ENCODE measurements at places on chromosomes 1 and 21.
A peak's percentile ranks its signal among the peaks of the same experiment; 100 is the strongest.

DNA sequence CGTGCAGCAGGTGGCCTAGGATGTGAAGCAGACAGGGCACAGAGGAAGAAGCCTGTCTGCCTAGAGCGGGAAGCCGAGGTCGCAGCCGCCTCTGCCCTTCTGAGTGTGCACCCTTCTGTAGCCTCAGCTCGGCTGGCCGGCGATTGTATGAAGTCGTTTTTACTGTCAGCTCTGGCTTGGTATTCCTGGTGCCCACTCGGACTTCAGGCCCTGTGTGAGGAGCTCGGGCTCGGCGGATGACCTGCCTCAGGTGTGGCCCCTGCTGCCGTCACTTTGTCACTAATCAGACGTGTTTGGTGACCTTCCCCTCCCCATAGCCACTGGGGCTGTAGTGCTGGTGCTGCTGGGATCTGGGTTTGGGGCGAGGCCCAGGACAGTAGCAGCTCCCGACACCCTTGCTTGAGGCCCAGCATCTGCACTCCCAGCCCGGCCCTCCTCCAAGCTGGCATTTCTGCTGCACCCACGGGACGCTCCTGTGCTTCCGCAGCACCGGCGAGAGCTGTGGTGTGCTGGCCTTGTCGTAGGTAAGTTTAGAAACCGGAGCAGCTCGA is 18.1 kb downstream of the SLX9 start:
- no peak for DNase-seq

DNA sequence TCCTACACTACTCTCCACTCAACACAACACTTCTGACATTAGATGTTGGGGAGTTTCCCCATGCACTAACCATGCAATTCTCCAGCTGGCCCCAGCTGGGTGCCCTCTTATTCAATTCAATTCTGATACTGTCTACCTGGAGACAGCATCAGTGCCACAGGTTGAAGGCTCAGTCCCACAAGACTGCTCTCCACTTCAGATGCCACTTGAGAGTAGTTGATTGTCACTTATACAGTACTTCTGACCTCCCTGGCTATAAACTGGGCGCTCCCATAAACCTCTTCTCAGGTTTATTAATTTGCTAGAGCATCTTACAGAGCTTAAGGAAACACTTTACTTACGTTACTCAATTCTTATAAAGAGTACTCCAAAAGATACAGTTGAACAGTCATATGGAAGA is 442.3 kb downstream of the LRRIQ3 start:
- DNase-seq = no peak

GRCh38 chr21:44700101-44701022 is 3.4 kb downstream of the KRTAP10-12 start:
- DNase-seq = no peak

DNA sequence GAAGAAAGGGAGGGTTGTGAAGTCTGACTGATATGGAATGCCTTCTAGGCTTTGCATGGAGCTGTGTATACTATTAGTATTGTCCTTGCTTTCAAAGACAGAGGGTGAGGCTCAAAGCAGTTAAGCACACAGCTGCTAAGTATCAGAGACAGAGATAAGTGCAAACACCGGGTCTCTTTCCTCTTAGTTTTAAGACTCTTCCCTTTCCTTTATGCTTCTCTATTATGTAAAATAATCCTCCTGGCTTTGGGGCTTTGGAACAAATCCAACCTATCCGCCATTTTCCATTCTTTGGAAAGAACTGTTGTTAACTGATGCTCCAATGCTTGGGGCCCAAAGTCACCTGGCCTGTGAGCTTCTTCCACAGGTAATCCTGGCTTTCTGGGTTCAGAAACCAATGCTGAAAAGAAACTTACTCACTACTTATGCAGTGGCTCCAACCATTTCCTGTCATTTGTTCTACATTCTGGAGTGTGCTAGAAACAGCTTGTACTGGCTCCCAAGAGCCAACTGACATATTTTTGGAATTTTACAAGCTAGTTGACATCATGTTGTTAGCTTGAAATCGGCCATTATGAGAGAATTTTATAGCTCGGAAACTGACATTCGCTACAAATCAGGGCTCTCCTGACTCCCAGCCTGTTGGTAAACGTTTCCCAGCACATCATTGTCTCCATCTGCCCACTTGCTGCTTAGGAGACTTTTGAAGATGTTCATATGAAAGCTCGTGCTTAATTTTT is 67.5 kb downstream of the DNTTIP2 start:
- DNase-seq = no peak

DNA sequence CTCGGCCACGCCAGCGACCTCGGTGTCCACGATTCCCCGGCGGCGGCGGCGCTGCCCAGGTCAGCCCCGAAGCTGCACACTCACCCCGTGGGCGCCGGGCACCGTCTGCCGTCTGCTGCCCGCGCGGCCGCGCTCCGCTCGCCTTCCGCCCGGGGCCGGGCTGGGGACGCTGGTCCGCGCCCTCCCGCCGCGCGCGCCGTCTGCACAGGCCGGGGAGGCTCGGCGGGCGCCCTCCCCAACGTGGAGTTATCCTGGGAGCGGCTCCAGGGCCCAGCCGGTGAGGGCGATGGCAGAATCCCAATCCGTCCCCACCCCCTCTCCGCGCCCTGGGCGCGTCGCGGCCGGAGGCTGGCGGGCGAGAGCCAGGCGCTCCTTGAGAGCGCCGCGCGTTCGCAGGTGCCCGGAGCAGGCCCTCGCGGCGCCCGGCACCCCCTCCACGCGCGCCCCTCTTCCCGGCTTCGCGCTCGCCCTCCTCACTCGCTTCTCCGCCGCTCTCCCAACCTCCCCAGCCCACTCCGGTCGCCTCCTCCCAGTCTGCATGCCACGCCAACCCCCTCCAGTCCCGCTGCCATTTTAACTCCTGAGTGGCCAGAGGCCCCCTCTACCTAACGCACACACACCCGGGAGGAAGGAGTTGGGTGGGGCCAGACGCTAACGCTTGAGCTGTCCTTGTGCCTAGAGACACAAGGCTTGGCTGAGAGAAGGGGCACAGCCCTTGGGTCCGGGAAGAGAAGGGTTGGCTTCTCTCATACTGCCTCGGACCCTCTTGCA is at the start of gene LRRN2:
TSS of gene LRRN2 (minus strand) at position 503 of the 771 bp plus-strand sequence. CDS start 65,746 bp downstream, outside the sequence.
- DNase-seq = no peak

- DNase-seq = no peak
Measured at GRCh38 chr21:15654171-15654570, 75.6 kb upstream of the USP25 start.

DNA sequence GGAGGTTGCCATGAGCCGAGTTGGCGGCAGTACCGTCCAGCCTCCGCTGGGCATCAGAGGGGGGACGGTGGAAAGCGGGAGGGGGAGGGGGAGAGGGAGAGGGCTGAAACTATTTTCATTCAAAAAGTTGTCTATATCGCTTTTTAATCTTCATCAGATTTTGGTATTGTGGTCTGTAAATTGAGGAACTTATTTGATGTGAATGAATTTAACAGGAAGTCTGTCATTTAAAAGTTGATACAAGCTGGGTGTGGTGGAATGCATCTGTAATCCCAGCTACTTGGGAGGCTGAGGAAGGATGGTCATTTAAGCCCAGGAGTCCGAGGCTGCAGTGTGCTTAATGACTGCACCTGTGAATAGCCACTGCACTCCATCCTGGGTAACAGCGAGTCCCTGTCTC is 3.0 kb upstream of the EPHX4 start:
- no peak for DNase-seq

- DNase-seq = no peak
Measured at GRCh38 chr1:29094954-29095353, 28.7 kb downstream of the TMEM200B start.

DNA sequence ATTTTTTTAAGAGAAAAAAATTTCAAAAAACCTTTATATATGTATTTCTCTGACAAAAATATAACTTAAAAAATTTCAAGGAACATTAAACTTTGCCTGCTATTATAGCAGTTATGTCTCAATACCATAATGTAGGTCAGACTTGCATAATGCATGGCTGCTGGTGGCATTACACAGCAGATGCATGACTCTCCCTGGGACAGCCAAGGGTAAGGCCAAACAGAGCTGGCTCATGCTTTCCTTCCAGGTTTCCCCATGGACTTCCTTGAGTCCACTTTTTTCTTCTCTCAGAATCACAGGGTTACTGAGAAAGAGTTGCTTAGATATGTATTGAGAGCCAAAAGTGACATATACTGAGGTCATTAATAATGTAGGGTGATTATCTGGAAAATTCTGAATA is 43.7 kb downstream of the RHOU start:
- DNase-seq = no peak

GRCh38 chr1:65674522-65674921 is 118.2 kb upstream of the PDE4B start:
- DNase-seq = no peak

GRCh38 chr1:25128121-25128621 is 104.1 kb downstream of the SYF2 start:
- DNase-seq = no peak

- no peak for DNase-seq
Measured at GRCh38 chr1:47830641-47831333, 166.4 kb downstream of the TRABD2B start.

DNA sequence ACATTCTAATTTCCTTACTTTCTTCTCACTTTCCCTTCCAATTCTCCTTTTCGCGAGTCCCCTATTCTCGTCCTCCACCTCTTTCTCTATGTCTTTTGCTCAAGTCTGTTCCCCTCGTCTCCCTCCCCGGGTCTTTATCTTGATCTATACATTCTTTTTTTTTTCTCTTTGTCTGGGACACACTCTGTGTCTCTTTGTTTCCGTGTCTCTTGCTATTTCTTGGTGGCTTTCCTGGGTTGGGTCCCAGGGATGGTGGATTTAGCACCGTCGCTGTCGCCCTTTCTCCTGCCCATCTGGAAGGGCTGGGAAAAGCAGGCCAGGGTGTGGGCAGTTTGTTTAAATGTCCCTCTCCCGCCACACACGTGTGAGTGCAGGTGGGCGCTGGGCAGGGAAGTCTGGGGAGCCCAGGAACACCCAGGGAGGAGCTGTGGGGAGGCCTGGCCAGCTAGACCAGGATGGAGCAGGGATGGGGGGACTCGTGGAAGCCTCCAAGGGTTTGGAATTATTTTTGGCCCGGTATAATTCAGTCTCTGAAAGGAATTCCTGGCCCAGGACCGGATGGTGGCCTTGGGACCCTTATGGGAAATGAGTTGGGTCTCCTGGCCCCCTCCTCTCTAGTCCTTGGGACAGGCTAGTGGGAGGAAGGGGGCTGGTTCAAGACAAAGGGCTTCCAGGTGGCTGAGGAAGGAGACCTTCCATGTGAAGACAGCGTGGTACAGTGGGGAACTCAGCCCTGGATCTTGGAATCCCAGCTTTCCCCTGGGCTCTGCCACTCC is 9.5 kb upstream of the ID3 start:
- DNase-seq = no peak

DNA sequence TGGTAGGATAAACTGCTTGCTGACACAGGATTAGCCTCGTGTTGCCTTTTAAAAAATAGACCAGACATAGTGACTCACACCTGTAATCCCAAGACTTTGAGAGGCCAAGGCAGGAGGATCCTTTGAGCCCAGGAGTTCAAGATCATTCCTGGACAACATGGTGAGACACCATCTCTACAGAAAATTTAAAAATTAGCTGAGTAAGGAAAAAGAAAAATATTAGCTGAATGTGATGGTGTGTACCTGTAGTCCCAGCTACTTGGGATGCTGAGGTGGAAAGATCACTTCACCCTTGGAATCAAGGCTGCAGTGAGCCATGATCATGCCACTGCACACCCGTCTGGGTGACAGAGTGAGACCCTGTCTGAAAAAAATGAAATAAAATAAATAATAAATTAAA is 82.0 kb downstream of the ETS2 start:
- DNase-seq = no peak

- DNase-seq = no peak
Measured at GRCh38 chr21:44871576-44872269, 1.8 kb downstream of the PTTG1IP start.

DNA sequence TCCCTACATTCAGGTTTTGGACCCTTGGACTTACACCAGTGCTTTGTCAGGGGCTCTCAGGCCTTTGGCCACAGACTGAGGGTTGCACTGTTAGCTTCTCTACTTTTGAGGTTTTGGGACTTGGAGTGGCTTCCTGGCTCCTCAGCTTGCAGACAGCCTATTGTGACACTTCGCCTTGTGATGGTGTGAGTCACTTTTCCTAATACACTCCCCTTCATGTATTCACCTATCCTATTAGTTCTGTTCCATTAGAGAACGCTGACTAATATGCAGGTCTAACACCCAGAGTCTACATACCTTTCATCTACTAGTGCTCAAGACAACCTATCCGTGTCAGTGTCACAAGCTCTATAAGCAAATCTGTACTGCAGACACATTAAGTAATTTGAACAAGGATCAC is 605.3 kb downstream of the KCNT2 start:
- DNase-seq = no peak

DNA sequence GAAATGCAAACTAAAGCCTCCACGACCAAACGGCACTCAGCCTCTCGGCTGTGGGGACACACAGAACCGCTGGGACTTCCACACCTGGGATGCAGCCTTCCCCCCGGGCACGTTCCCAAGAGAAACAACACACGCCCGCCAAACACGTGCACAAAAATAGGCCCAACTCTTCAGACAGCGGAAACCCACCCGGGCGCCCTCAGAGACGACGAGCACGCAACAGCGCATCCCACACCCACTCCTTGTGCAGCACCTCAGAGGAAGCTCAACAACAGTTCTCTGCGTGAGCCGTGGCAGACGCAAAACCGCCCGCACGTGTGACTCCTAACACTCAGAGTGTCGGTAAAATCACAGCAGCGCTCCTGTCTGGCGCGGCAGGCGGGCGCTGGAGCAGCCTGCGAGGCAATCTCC is 5.3 kb downstream of the C1orf159 start:
- no peak for DNase-seq

GRCh38 chr1:50268049-50268448 is 155.2 kb downstream of the DMRTA2 start:
- DNase-seq = no peak

DNA sequence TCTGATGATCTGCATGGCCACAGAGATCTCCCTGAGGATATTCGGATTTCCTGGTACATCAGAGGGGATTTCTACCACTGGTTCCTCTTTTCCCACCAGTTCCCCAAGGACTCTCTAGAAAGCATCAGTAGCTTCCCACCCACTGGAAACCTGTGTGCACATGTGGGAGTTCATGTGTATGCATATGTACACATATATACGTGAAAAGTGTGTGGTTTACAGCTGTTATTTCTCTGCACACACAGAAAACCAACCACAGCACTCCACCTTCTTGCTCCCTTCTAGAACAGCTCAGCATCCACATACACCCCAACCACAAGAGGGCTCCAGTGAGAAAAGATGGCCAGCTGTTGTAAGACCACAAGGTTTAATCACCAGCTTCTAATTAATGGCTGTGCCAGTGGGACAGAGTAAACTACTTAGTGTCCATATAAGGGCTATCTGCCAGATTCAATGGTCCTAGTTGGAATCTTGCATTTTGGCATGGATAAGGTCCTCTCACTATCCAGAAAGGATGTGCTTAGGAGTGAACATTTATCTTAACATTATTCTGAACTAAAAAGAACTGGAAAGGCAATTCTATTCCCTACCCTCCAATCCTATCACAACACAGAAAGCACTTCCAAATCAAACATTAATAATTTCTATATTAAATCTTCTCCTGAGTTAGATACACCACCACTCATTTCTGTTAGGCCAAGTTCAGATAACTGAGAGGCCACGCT is 24.1 kb downstream of the GPR3 start:
- DNase-seq = peak; percentile 54

- no peak for DNase-seq
Measured at GRCh38 chr1:77048615-77049005, 170.6 kb downstream of the PIGK start.

- DNase-seq = no peak
Measured at GRCh38 chr1:11321656-11322491, 48.9 kb downstream of the UBIAD1 start.

- DNase-seq = no peak
Measured at GRCh38 chr1:24557711-24558131, 1.8 kb downstream of the NCMAP start.

GRCh38 chr1:110426854-110427253 is 19.4 kb upstream of the LAMTOR5 start:
- no peak for DNase-seq

Data from stimulated activated CD4-positive, alpha-beta T cell treated with anti-CD3 and anti-CD28 coated beads, TNF-alpha, amount 100 ng/mL, for 24 hours (primary cell).